ENCODE measurements at places on chromosomes 3 and 15. TPM values are rescaled to one million over a fixed set of nuclear protein-coding genes. Genes with fewer than 3 reads are reported as not detected.

The LOXL1 gene
- total RNA-seq: 177 TPM

The SERINC4 gene
- total RNA-seq: not detected

The SEMA5B gene
- total RNA-seq: not detected

The EXD1 gene
- not detected for total RNA-seq

The PRSS50 gene
- total RNA-seq: not detected

The FETUB gene
- total RNA-seq: not detected

The CAND2 gene
- total RNA-seq: under 0.01 TPM

The CNTN6 gene
- total RNA-seq: not detected

The ZBED2 gene
- not detected for total RNA-seq

The STRIT1 gene
- total RNA-seq: not detected

The HIGD2B gene
- not detected for total RNA-seq

The VEPH1 gene
- 29.3 TPM for total RNA-seq

The ISL2 gene
- 0.49 TPM for total RNA-seq

The FGF12 gene
- not detected for total RNA-seq

The TRIM71 gene
- not detected for total RNA-seq

The CFAP20DC gene
- total RNA-seq: 4.5 TPM

The C3orf22 gene
- total RNA-seq: not detected

The PPARG gene
- total RNA-seq: 19.1 TPM

The MME gene
- 80.3 TPM for total RNA-seq

The HYAL1 gene
- total RNA-seq: 6.1 TPM

The VILL gene
- total RNA-seq: 5.8 TPM

The MORC1 gene
- total RNA-seq: not detected

The CCDC39 gene
- total RNA-seq: not detected

The ZNF662 gene
- total RNA-seq: 0.36 TPM

The CHRM5 gene
- total RNA-seq: not detected

The KBTBD13 gene
- total RNA-seq: not detected

The MCTP2 gene
- total RNA-seq: not detected

The DAZL gene
- not detected for total RNA-seq

The TGM4 gene
- total RNA-seq: not detected

The SRPRB gene
- total RNA-seq: 84.5 TPM

The SUSD5 gene
- total RNA-seq: 4.2 TPM

The MKRN3 gene
- total RNA-seq: 0.16 TPM

The CIDEC gene
- 0.18 TPM for total RNA-seq

The PPP1R2 gene
- 63.2 TPM for total RNA-seq

The PYGO1 gene
- total RNA-seq: 3.8 TPM

The PAK6 gene
- total RNA-seq: 0.16 TPM

The MYLK gene
- total RNA-seq: 1.9 TPM

The WDR72 gene
- total RNA-seq: not detected

The PRTG gene
- total RNA-seq: 5.8 TPM

The P3H2 gene
- 13.9 TPM for total RNA-seq

The PPM1L gene
- 0.72 TPM for total RNA-seq

The RIOX2 gene
- total RNA-seq: 25.1 TPM

The TNFSF10 gene
- total RNA-seq: 0.36 TPM

The AP4E1 gene
- total RNA-seq: 12.0 TPM

The SLC27A2 gene
- not detected for total RNA-seq

The CDCP1 gene
- 1.8 TPM for total RNA-seq

The EEFSEC gene
- 5.3 TPM for total RNA-seq

The EPHA3 gene
- 5.2 TPM for total RNA-seq

The SPESP1 gene
- 14.3 TPM for total RNA-seq

The TRH gene
- not detected for total RNA-seq

The SETD2 gene
- 15.3 TPM for total RNA-seq

The ISLR2 gene
- not detected for total RNA-seq

The RPL22L1 gene
- total RNA-seq: 193 TPM

Measured in cardiac atrium fibroblast (primary cell).